ENCODE measurements at places on chromosomes 7 and 10. TPM values are rescaled to one million over a fixed set of nuclear protein-coding genes. Genes with fewer than 3 reads are reported as not detected.

FAM131B gene
- 3.2 TPM for total RNA-seq

RPEL1 gene
- total RNA-seq: under 0.01 TPM

TFR2 gene
- total RNA-seq: 0.08 TPM

PNLIPRP1 gene
- not detected for total RNA-seq

ZMIZ2 gene
- total RNA-seq: 2.9 TPM

GFRA1 gene
- 0.18 TPM for total RNA-seq

PLXDC2 gene
- total RNA-seq: 11.2 TPM
